ENCODE measurements at places on chromosomes 5 and 9.

- DNase-seq = no peak
Measured at GRCh38 chr5:74895906-74896305, 29.7 kb upstream of the FAM169A start.

DNA sequence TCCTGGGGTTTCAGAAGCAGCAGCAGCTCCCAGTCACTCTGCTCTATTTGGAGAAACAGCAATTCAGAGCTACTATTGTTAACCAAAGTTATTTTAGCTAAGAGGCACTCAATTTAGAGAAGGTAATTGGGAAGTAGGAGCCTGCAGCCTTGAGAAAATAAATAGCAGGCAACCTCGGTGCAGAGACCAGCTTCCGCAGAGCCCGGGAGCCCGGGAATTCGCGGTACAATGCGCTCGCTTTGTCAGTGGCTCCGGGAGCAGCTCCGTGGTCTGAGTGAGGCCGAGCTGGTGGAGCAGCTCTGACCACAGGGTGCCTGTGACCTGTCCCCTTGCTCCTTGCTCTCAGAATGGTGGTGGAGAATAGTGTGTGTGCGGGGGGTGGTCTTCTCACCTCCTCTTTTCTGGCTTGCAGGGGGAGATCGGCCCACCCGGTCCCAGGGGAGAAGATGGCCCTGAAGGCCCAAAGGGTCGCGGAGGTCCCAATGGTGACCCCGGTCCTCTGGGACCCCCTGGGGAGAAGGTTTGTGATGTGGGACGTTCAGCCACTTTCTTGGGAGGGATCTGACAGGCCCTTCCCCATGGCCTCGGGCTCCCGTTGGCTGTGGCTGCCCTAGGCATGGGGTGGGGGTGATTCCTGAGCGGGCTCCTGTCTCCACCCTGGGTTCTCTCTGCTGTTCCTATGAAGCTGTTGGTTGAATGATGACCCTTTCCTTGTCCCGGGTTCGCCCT, 95.9 kb upstream of the FCN2 start:
- DNase-seq = no peak

DNA sequence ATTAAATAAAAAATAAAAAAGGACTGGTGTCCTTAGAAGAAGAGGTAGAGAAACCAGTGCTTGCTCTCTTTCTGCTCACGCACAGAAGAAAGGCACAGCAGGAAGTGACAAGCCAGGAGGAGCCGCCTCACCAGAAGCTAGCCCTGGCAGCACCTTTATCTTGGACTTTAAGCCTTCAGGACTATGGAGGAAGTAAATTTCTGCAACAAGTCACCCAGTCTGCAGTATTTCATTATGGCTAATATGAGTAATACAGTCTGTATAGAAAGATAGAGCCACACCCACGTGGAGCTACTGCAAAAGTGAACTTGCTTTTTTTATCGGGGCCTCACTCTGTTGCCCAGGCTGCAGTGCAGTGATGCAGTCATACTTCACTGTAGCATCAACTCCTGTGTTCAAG, 68.4 kb downstream of the PDZD2 start:
- DNase-seq = no peak

GRCh38 chr5:139186752-139187326, 11.3 kb downstream of the SIL1 start:
- no peak for DNase-seq

DNA sequence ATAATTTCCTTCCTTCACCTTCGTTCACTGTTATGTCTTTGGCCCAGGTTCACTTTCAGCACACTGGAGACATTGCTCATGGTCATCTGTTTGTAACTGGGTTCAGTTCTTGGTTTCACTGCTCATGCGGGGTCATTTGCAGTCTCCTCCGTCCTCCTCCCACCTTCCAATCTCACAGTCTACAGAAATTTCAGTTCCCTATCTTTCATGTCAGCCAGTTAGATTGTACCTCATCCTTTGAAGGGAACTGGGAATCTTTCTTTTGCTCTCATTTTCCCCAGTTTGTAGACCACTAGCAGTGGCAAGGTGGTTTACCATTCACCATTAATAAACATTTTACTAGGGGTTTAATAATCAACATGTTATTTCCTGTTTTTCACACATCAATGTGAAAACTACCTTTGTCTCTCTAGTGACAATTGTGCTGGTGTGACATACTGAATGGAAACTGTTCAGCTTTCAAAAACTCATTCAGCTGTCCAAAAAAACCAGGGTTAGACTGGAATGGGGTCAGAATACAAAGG, 100.9 kb upstream of the IL6ST start:
- DNase-seq = no peak

All from central memory CD4-positive, alpha-beta T cell (primary cell).